ENCODE measurements at places on chromosomes 4 and X.

- no peak for DNase-seq
These were observed 425.2 kb upstream of the FTHL17 start for GRCh38 chrX:31497086-31497485.

GRCh38 chrX:22012931-22013330, 19.2 kb upstream of the PHEX start:
- no peak for DNase-seq

GRCh38 chr4:182643801-182644682, 273.1 kb downstream of the DCTD start:
- peak; percentile 1 for DNase-seq

GRCh38 chrX:46200413-46200812, 344.8 kb downstream of the ZNF674 start:
- no peak for DNase-seq

GRCh38 chrX:150329868-150330267, 33.2 kb upstream of the MAMLD1 start:
- no peak for DNase-seq

DNA sequence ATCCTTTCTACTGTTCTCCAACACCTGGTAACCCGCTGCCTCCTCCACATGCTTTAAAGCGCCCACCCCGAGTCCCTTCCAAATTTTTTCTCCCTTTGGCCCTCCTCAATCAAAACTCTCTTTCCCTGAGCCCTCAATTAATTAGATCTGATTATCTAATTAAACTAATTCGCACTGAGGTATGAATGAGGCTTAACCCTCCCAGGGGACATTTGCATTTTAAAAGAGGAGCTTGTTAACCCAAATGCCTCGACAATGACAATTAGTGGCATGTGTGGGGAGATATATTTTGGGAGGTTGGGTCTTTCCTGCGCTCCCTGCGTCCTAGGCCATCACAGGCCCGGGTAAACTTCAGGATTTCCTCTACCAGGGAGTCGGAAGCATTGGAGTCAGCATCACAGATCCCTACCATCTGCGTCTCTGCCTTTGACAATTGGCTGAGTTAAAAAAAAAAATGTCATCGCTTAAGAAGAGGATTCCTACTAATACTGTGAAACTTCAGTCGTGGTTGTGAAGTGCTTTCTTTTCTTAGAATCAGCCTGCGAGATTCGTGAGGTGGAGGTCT, 50.6 kb downstream of the TENM3 start:
- DNase-seq: no peak

DNA sequence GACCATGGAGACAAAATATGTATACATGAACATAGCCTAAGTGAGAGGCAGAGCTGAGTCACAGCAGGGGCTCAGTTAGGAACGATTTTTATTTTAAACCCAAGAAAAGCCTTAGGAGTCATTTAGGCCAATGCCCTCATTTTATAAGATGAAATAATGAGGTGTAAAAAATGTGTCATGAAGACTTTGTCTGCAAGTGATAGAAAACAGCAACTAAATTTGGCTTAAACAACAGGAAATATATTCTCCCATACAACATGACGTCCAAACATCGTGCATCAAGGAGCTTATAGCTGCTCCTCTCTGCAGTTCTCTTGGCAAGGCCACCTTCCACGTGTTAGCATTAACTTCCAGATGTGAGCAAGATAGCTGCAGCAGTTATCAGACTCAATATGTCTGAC, 16.8 kb downstream of the SCFD2 start:
- DNase-seq: no peak

GRCh38 chrX:2500091-2500802, 529 bp downstream of the DHRSX start:
- DNase-seq: peak; percentile 33

DNA sequence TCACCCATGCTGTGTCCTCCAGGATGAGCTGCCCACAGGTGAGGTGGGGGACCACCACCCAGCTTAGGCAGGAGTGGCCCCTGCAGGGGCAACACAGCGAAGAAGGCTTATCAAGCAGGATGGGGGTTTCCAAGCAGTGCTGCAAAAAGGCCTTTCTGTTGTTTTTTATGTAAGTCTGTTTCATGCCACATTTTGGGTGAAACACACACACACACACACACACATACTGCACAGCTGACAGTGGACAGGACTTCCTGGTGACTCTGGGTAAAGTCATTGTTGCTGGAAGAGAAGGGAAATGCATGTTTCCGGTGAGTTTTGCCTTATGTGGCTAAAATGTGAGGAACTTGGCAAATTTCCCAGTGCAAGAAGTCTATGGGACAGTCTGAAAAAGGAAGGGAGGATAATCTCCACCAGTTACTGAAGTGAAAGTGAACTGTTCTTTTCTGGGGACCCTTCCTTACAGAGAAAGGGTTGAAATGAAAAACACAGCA, 119.2 kb downstream of the IRF2 start:
- DNase-seq: peak; percentile 24

DNA sequence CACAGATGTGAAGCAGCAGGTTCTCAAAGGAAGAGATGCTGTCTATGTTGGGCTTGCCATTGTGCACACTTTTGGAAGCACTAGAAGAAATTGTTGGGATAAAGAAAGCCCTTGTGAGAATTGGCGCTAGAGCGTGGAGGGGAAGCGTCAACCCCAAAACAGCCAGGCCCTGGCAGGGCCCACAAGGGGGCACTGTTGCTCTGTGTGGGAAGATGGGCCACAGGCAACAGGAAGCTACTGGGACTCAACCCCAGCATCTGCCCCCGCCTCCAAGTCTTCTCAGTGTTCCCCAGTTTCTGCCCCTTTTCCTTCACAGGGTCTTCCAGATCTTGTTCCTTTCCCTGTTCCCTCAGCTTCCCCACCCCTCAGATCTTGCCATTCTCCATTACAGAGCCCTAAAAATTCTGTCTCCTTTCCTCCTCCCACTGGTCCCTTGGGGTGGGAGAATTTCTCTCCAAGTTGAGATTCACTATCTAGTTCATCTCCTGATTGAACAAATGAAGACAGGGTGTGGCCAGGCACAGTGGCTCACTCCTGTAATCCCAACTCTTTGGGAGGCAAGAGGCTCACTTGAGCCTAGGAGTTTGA, 85.5 kb downstream of the STARD8 start:
- peak; percentile 38 for DNase-seq

GRCh38 chr4:19005211-19005610, 983.7 kb upstream of the LCORL start:
- no peak for DNase-seq

- no peak for DNase-seq
These were observed 238.9 kb downstream of the NR3C2 start for GRCh38 chr4:148203056-148203898.

GRCh38 chr4:107391630-107392028, 328.4 kb downstream of the PAPSS1 start:
- DNase-seq: no peak

DNA sequence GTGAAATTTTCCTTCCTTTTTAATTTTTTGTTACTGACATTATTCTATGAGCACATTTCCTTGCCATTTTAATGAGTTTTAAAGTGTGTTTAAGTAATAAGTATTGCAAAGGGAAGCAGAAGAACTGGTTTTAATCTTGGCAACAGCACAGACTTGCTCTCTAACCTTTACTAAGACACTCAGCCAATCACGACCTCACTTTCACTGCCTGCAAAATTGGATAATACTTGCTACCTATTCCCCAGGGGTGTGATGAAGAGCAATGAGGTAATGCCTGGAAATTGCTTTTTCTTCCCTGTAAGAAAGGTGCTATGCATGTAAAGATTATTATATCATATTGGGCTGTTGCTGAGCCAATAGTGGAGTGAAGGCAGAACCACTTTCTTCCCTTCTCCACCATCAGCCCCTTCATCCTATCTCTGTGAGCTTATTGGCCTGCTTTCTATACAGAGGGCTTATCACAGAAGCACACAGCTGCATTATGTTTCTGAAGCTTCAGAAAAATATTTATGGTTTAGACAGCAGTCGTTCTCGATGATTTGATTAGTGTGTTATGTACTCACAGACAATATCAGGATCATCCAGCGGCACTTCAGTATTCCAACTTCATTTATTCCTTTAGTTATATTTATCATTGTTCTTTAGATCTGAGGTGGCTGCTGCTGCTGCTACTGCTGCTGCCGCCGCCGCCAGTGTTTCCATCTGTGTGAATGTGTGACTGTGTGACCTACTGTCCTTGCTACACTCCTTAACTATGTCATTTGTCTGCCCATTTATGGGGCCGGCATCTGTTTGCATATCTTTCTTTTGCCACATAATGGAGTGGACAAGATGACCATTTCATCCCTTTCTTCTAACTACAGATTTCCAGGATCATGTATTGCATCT, 255.1 kb downstream of the C4orf33 start:
- DNase-seq: peak; percentile 28

GRCh38 chrX:38982370-38982769, 181.1 kb downstream of the MID1IP1 start:
- DNase-seq: no peak

GRCh38 chr4:7753931-7754465, 185.7 kb downstream of the AFAP1 start:
- no peak for DNase-seq
